ENCODE measurements at places on chromosomes 2 and 18.

- DNase-seq = no peak
Observed at GRCh38 chr2:238914648-238915015, 66.7 kb downstream of the TWIST2 start.

GRCh38 chr2:10550206-10551001, 102.3 kb upstream of the ODC1 start:
- no peak for DNase-seq

- no peak for DNase-seq
Observed at GRCh38 chr2:17969661-17970060, 91.2 kb downstream of the KCNS3 start.

GRCh38 chr18:42559069-42559690, 556.3 kb downstream of the RIT2 start:
- DNase-seq = no peak

DNA sequence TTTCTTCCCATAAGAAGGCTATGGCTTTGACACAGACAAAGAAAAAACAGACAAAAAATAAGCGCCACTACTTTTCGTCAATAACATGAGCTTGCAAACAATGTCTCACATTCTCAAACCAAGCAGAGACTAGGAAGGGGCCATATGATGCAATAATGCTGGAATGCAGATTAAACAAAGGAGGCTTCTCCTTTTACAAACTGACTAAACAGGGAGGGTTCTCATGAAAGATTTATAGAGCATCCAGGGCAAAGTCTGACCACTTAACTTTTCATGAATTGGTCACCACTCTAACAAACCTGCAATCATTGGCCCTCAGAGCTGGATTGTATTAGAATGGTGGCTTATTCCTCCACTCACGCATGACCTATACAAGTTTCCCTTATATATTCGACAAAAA, 663.3 kb upstream of the CHAC2 start:
- DNase-seq = no peak
